GM12878 (cell line): ENCODE measurements at places on chromosomes 7 and 10. TPM values are rescaled to one million over a fixed set of nuclear protein-coding genes. Genes with fewer than 3 reads are reported as not detected.

- DNase-seq, result no peak
Observed at GRCh38 chr10:97063983-97064837, 121.5 kb downstream of the SLIT1 start.

DNA sequence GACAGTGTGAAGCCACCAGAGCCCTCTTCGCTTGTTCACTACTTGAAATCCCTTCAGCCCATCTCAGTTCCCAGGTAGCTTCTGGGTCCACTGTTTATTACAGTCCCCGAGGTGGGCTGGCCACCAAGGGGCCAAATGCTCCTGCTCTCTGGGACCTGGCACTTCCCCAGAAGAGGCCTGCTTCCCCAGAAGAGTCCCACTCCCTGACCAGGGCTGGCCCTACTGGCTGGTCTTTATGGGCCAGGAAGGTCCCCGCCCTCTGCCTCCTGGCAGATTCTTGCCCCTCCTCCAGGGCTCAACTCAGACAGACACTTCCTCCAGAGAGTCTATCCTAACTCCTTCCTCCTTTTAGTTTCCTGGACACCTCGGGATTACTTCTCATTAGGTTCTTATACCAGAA lies 70.7 kb upstream of the LRRC18 start:
- DNase-seq, result no peak

Gene LRRC61
- total RNA-seq, result 28.9 and 31.1 TPM in 2 replicates

Gene PON2
- 32.7 TPM in 2 replicates for total RNA-seq

Gene ANKRD30A
- 0.58 and 0.72 TPM in 2 replicates for total RNA-seq

Gene TFR2
- 4.2 and 7.2 TPM in 2 replicates for total RNA-seq
